ENCODE measurements at places on chromosomes 7 and 10.

DNA sequence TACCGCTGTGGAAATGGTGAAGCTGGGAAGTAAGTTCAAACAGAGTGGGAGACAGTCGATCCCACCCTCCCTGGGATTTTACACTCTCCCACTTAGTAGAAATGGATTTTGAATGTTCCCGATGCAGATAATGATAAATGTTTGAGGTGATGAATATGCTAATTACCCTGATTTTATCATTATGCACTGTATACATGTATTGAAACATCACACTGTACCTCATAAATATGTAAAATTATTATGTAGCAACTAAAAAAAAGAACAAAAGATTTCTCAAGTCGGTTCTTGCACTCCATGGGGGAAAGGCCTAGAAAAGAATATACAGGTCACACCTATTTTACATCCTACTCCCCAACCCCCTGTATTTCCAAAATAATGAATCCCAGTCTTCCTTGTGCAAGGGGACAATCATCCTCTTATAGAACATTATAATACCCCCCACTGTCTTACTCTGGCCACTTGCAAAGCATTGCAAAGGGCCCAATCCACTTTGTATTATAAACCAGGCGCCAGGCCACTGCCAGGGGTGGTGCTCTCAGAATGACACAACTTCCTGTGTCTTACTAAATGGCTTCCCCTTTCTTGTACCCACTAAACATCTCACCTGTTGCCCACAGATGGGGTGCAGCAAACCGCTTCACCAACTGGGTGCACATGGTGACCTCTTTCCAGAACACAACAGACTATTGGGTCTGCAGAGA is 20.6 kb upstream of the OR2AE1 start:
- DNase-seq, result no peak

GRCh38 chr7:155856656-155857055 is 44.4 kb upstream of the SHH start:
- no peak for DNase-seq

DNA sequence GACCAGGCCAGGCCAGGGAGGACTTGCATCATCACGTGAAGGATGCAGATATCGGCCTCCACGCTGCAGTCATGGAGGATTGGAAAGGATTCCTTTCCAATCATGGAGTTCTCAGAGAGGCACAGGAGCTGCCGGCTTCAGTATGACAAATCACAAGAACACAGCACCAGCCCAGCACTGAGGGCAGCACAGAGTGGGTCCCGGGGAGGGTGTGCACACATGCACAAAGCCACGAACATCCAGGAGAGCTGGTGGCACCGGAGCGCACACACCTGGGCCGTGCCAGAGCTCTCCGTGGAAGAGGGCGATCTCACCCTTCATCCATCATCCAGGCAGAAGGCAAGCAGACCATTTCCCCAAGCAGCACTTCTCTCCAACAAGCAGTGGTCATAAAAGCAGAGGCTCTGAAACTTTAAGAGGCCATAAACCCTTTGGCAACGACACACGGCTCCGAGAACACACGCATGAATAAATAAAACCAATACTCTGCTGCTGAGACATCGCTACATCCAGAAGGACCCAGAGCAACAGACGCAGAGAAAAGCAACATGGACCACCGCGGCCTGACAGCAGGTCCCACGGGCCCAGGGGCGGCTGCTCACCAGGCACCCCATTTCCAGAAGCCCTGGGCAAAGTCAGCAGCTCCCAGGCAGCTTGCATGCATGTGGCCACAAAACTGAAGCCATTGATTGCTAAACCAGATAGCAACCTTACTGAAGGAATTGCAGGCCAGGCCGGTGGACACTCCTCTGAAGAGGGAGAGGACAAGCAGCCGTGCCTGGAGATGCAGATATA is 180.8 kb downstream of the USP6NL start:
- DNase-seq, result no peak

DNA sequence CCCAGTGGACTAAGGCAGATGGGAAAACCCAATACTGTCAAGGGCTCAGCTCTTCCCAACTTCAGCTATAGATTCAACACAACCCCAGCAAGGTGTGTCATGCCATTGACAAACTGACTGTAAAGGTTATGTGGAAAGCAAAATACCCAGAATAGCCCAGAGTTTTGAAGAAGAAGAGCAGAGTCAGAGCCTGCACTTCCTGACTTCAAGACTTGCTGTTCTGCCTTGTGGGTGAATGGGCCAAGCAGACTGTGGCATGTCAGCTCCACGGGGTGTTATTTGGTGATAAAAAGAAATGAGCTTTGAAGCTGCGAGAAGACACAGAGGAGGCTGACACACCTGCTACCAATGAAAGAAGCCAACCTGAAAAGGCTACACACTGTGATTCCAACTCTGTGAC is 89.7 kb downstream of the NKX6-2 start:
- no peak for DNase-seq

DNA sequence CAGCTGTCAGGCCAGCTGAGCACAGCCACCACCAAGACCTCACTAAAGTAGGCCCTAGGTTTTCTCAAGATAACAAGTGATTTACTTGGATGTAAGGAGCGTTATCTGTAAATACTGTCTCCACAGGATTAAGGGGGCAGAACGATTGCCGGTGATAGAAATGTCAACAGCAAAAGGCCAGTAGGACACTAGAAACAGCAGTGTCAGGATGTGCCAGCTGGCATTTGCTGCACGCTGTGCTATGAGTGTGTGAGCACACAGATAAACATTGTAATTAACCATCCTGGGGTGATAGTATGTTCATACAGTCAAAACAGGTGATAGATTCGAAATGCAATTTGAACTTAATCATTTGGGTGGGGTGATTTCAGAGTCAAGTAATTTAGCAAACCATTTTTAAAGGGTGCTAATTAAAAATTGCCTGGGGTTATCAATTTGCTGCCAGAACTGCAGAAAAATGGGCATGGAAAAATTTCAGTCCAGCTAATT is 36.3 kb upstream of the NOBOX start:
- DNase-seq, result no peak

- peak; percentile 36 for DNase-seq
These were observed 105.2 kb upstream of the PPIF start for GRCh38 chr10:79241990-79242619.

DNA sequence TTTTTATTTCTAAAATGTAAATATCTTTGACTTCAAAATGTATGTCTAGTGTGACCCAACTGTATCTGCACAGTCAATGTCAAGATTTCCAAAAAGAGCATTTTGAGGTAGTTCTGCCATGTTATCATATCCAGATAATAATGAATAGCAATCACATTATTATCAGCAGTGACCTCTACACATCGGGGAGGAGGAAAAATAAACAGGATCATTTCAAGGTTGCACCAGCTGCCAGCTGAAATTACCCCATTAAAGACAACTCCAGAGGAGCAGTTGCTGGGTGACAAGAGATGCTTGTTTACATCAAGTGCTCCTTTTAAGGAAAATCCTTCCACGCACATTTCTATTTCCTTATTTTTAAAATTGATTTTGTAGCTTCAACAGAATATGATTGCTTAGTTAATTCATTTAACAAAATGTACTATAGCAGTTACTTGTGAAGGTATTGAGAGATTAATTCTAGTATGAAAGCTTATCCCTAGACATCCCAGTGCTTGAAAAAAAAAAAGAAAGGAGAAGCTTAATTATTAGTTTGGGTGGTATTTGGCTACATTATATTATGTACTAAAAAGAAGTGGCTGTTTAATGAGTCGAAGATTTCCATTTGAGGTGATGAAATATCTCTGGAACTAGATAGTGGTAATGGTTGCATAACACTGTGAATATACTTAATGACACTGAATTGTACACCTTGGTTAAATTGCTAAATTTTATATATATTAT is 19.3 kb upstream of the SLC35G1 start:
- DNase-seq, result no peak

DNA sequence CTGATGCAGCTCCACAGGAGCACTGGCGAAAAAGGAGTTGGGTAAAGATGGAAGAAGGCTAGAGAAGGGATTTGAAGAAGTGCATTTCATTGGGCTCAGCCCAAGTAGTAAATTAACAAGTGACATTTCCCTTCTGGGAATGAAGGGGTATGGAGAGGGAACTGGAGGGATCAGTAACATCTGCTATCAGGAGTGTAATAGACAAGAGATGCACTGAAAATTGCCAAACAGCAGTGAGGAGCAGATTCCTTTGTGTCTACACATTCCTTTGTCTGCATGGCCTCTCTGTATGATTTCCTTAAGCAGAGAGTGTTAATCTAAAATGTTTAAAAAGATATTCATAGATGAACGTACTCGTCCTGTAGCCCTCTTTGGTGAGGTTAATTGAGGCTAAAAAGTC is 148.2 kb upstream of the FERD3L start:
- no peak for DNase-seq

GRCh38 chr10:98469001-98469931 is 22.5 kb upstream of the HPS1 start:
- no peak for DNase-seq

- DNase-seq, result no peak
These were observed 75.9 kb upstream of the HGF start for GRCh38 chr7:81845744-81846241.

- no peak for DNase-seq
These were observed 217.7 kb upstream of the ETV1 start for GRCh38 chr7:14207138-14207537.

GRCh38 chr7:90595801-90596670 is at the start of gene CDK14:
CDK14 (plus strand) TSS chr7:90596321; CDS start chr7:90596628, 307 bp downstream.
- no peak for DNase-seq

DNA sequence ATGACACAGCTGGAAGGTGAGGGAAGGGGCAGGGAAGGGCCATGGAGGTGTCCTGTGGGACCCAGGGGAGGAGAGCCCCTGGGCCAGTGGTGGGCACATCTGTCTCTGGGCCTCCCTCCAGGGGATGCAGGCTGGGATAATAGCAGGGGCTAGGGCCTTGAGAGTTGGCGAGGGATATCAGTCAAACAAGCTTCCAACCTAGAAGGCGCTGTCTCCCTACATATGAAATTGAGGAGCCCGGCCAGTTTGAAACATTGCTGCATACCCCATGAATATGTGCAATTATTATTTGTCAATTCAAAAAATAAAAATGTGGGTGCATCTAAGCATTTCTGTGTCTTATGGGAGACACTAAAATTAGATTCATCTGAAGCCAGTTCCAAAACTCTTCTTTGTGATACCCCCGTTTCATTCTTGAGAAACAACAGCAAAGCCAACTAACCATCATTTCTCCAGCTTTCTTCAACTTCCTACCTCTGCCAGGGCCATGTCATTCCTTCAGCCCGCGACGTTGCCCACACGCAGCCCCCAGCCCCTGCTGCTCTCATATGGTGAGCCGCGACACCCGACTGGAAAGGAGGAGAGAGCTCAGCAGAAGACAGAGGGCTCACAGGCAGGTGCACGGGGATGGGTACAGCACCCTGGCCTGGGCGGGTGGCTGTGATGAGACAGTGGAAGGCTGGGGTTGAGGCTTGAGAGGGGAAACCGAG is 418.7 kb downstream of the GLRX3 start:
- no peak for DNase-seq

DNA sequence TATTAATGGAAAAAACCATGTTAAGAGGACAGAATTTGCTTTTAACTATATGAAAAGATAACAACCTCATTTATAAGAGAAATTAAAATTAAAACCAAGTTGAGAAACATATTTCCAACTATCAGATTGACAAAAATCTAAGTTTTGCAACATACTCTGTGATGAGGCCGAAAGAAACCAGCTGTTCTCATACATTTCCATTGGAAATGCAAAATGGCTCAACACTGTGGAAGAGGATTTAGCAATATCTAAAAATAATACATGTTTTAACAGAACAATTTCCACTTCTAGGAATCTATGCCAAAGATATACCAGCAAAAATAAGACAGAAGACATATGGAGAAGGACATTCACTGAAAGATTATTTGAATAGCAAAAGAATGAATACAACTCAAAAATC is 268.8 kb downstream of the DYNC1I1 start:
- DNase-seq, result no peak

DNA sequence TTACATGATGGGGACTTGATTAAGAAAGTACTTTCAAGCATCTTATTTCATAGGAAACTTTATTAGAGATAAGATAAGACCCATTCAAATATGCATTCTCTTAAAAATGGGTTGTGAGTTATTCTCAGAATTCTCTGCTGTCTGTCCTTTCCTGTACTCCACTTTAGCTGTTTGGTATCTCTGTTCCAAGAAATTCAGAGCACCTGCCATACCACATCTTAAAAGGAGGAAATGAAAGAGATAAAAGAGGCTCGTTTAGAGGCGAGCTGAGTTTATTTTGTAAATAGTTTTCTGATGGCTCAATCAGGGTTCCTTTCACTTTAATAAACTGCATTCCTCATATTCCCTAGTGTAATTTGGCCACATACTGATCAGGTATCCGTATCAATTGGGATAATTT is 87.2 kb downstream of the MDFIC start:
- no peak for DNase-seq

- DNase-seq, result peak; percentile 2
These were observed at the start of gene GNG11 for GRCh38 chr7:93921607-93922566. GNG11 (plus strand) TSS chr7:93921735; CDS start chr7:93922138, 403 bp downstream.

GRCh38 chr7:114687238-114687637 is 234.7 kb upstream of the MDFIC start:
- no peak for DNase-seq

GRCh38 chr10:2949948-2950354 is 117.4 kb upstream of the PFKP start:
- DNase-seq, result peak; percentile 13

DNA sequence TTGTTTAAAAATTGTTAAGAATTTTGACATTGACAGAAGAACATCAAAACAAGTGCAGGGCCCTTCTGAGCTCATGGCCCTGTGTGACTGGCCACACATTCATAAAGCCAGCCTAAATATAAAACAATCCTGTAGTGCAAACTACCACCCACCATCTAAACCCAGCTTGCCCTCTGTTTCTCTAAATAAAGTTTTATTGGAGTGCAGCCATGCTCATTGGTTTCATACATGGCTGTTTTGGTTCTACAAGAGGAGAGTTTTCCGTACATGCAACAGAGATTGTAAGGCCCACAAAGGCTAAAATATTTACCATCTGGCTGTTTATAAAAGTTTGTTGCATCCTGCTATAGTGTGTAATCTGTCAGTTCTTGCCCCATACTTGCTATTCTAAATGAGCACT is 54.6 kb upstream of the TRIM24 start:
- no peak for DNase-seq

GRCh38 chr10:33134011-33134751 is 176.2 kb upstream of the ITGB1 start:
- DNase-seq, result peak; percentile 76

GRCh38 chr7:156139112-156139511 is 326.8 kb upstream of the SHH start:
- DNase-seq, result no peak

- peak; percentile 73 for DNase-seq
These were observed at the start of gene ELOVL3 for GRCh38 chr10:102225646-102226541. ELOVL3 (plus strand) TSS chr10:102226299; CDS start chr10:102226549, 250 bp downstream.

- DNase-seq, result no peak
These were observed 1063.3 kb downstream of the NRG3 start for GRCh38 chr10:82938331-82938730.

GRCh38 chr10:3530346-3530745 is 254.7 kb downstream of the KLF6 start:
- DNase-seq, result no peak

GRCh38 chr7:99196536-99197258 is 11.2 kb downstream of the KPNA7 start:
- no peak for DNase-seq

- DNase-seq, result no peak
These were observed 10.5 kb downstream of the DDX56 start for GRCh38 chr7:44563171-44563679.
